ENCODE measurements at places on chromosomes 5 and 9.

DNA sequence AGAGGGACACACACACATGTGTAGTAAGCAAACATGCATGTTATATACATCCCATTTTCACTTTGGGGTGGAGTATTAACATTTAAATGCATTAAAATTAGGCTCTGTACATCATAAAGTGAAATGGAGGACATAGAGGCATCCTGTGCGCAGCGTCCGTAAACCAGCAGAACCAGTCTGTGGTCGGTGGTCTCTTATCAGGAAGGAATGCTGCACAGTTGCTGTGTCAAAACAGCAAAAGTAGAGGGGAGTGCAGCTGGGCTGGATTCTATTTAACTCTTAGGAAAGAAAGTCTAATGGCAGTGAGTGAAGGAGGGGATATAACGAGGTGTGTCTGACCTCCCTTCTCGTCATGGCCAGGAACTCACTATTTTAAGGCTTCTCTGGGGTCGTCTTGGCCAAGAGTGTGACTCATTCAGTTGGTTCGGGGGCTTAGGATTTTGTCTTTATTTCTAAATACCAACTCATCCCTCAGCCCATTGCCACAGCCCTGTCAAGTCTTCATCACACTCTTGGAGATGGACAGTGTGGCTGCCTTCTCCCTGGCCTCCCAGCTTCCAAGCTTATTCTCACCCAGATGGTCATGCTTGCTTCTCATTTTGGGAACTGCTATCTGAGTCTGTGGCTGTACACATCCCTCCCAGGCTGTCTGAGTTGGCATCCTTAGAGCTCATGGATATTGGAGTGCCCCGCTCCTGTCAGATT, 20.1 kb upstream of the CXCL14 start:
- DNase-seq, result no peak

GRCh38 chr9:76629205-76629990, 134.8 kb upstream of the PCA3 start:
- no peak for DNase-seq

DNA sequence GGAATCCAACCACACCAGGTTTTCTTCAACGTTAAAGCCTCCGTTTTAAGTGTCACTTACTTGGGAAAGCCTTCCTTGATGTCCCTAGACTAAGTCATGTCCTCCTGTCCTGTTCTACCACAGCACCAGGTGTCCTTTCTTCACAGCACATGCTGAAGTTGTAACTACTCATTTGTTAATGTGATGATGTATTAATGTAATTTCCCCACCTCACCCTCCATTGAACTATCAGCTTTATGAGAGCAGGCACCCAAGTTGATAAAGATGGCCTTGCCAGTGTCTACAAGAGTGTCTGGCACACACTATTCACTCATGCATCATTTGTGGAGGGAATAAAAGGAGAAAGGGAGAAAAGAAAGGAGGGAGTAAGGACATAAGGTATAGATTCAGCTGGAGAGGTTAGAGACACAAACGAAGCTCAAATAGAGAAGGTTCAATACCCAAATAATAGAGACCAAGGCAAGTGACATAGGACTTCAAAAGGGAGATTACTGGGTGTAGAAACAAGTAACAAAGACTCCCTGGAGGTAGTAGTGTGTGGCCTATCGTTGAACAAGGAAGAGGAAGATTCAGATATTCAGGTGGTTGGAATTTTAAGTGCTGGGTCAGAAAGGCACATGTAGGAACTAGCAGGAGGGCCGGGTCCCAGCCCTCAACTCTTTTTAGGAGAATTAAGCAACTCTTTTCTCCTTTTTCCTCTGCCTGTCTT, 6.6 kb downstream of the ITK start:
- no peak for DNase-seq

GRCh38 chr5:179143446-179143845, 83.3 kb downstream of the ZNF354C start:
- DNase-seq, result peak; percentile 95

DNA sequence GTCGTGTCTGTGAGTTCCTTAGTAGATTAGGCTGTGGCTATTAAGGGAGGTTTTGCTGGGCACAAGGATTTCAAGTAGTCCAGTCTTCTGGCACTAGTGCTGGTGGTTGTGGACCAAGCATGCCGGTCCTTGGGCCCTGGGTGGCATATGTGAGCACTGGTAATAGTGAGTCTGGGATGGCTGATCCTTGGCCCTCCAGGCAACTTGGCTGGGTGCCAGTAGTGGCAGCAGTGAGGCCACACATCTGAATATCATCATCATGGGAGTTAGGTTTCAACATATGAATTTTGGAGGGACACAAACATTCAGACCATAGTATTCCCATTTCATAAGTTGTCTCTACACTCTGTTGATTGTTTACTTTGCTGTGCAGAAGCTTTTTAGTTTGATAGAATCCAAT, 25.3 kb upstream of the APBA1 start:
- no peak for DNase-seq

DNA sequence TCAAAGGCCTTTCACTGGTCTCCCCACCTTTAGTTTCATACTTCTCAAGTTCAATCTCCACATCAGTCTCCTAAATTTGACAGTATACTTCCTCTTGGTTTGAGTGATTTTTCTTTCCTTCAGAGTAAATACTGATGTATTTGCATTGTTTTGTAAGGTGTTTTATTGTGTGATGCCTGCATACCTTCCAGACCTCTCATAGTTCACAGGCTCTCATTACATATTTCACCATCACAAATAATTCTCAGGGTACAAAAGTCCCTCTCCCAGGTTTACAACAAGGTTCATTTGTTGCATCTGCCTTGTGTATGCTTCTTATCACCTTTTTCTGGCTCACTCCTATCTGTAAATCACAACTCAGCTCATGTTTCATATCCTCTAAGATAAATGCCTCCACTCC, 22.2 kb upstream of the TUSC1 start:
- no peak for DNase-seq

DNA sequence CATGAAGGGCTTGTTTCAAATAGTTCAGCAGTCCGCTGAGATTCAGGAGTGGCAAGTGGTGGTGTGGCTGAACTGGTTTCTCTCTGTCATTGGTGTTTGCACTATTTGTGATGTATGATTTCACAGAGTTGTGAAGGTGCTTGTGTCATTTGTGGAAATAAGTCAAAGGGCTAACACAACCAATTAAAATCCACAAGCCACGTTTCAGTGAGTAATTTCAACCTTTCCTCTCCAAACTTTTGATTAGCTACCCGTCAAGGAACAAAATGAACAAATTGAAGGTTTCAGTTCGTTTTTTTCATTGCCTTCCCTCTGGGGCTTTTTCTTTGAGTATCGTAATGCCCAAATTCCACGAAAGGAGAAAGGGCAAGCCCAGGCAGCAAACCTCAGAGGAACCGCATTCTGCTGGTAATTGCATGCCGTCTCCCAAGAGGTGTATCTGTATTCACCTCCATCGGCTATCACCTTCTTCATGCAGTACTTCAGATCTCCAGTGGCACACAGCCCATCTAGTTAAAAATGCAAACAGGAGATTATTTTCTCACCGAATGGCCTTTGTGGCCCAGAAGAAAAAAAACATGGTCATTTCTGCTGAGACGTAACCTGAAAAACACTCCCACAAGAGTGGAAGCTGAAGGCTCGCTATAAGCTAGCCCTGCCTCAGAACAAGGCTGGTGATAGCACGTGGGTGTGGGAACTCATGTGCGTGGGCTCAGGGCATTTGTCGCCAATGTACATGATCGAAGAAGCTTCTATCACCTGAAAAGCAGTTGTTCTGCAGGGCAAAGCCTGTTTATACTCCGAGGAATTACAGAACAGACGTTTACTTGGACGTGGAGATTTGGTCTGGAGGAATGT, 197.1 kb downstream of the NR3C1 start:
- DNase-seq, result no peak

DNA sequence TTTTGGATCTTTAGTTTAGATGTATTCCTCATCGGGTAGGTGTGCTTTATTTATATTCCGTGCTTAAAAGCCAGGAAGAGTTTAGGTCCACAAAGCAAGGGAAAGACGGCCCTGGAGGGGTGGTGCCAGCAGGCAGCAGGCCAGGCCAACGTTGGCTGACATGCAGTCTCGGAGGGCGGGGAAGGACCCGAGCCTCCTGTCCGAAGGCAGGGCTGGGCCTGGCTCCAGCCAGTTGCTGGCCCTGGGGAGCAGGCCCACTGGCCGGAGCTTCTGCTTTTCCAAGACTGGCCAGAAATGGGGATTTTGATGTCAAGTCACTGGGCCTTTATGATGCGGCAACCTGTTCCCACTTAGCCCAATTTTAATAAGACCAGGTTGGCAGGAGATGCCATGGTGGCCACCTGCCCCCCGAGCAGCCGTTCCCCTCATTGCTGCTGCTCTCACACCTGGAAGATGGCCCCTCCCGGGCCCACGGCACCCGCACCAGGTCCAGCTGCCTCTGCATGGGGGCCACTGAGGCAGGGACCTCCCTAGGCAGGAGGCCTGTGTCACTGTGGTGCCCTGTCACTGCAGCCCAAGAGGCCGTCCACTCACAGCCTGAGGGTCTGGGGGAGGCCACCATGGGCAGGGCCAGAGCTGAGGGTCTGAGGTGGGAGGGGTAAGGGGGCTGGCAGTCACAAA, 23.2 kb downstream of the LPCAT1 start:
- DNase-seq, result no peak

- DNase-seq, result no peak
These were observed 33.8 kb downstream of the SLC9A3 start for GRCh38 chr5:490116-491106.

GRCh38 chr9:34069831-34070230, 21.1 kb upstream of the UBAP2 start:
- no peak for DNase-seq

DNA sequence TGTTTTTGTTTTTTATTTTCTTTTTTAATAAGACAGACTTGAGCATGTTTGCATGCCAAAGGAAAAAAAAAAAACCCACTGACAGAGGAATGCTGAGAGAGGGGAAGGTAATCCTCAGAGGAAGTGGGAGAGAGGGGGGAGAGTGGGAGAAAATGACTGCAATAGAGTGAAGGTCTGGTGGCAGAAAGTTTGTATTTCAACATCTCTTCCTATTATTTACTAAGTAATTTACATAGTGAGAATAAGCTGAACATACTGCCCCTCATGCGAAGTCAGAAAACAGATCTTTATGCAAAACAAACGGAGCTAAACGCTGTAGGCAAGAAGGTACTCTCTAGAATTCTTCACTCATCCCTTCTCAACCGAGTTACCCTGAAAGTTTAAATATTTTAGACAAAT, 45.0 kb downstream of the ELL2 start:
- no peak for DNase-seq

Measured in mesendoderm (in vitro differentiated cells).